Gastroesophageal sphincter (tissue), 4 donors: ENCODE measurements at places on chromosomes 4 and X. TPM values are rescaled to one million over a fixed set of nuclear protein-coding genes. Genes with fewer than 3 reads are reported as not detected.

DNA sequence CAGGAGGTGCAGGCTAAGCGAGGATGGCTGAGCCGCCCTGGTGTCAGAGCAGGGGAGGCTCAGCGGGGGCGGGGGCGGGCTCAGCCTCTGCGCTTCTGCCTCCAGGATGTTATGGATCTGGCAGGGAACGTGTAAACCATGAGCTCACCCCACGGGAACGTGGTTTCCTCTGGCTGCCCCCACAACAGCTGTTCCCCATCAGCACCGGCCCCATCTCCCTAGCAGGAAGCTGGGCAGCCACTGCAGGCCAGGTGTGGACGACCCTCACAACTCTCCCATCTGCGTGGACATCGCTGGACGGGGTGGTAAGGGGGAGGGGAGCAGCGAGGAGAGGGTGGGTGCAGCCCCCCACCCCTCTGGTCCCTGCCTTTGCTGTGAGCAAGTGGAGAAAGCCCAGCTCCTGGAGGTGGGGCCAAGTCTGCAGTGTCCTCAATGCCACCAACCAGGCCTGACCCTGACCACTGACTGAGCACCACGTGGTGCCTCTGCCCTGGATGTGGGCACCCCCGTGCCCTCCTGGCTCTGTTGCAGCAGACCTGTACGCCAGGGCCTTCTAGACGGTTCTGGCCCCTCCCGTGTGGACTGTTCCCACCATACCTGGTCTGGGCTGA is 28.1 kb upstream of the SPON2 start:
- peak; percentile 79 for ATAC-seq

DNA sequence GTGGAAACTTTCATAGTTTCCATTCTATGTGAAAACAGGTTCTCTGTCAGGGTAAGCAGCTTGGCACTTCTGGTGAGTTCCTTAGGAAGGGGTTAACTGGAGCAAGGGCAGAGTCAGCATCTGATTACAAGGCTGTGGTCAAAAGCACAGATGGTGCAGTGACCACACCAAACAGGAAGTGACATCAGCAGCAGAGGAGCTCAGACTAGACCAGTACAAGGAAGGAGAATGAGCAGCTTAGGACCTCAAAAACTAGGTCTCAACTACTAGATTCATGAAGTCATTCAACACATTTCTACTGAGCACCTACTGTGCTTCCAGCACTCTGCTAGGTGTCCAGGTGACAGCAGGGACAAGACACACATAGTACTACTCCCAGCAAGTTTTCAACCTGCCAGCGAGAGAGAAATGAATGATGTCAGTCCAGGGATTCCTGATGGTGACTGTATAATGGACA is 130.2 kb downstream of the AMELX start:
- peak; percentile 39 for ATAC-seq

Gene RTL9
- total RNA-seq, result under 0.01 TPM

Gene HNRNPH2
- 65.1 TPM for total RNA-seq

DNA sequence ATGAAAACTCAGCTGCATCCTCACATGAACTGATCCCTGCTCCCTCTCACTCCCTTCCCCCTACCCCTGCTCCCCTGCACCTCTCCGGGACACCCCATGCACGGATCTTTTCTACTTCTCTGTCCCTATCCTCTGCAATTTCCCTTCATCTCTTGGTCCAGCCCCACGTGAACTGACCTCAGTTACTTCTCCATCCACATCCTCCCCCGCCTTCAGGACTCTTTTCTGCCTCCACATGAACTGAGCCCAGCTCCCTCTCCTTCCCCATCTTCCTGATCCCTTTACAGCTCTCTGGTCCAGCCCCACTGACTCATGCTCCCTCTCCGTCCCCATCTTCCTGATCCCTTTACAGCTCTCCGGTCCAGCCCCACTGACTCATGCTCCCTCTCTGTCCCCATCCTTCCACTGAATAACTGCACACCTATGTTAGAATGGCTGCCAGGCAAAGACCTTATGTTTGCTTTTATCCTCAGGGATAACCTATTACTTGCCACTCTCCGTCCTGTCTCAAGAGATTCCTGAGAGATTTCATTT is 5.6 kb downstream of the CETN2 start:
- no peak for ATAC-seq

DNA sequence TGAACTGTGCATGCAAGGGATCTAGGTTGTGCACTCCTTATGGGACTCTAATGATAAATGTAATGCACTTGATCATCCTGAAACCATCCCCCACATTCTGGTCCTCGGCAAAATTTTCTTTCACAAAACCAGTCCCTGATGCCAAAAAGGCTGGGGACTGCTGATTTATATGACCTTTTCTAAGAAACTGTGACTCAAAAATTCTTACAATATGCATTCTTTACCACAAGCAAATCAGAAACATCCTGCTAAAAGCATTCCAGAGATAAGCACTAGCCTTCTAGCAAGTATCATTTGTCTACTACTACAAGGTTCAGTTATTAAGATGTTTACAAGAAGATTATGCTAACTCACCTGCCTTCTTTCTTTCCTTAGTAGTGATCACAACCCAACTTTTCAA is 166.5 kb upstream of the PCDH7 start:
- no peak for ATAC-seq
